K562 (cell line): ENCODE measurements at places on chromosomes 12 and 14. TPM values are rescaled to one million over a fixed set of nuclear protein-coding genes. Genes with fewer than 3 reads are reported as not detected.

Gene CRACR2A
- total RNA-seq = 12.7 and 15.1 TPM in 2 replicates

Gene CRIP2
- 1.2 and 1.7 TPM in 2 replicates for total RNA-seq

Gene NDUFA12
- 149 and 163 TPM in 2 replicates for total RNA-seq

DNA sequence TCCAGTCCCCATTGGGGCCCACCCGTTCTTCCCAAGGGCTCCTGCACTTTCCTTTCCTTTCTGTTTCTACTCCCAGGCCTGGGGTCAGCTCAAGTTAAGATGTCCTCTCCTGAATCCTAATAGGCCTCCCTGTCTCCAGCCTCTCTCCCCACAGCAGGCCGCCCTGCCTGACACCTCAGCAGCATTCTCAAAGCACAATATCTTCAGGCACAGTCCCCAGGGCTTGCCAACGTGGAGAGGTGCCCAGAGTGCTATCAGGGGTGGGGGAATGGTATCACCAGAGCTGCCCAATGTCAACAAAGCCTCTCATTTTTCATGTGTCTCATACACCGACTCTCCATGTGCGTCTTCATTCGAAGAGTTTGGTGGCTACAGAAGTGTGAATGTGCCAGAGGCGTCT lies 123.0 kb downstream of the FOXN3 start:
- no peaks in the 10 kb centered on the region for H3K36me3 ChIP-seq
- H3K27me3 ChIP-seq = no peaks in the 10 kb centered on the region; the same call in 2 of the 3 replicates
- no peaks in the 10 kb centered on the region for H3K4me1 ChIP-seq
- no peak overlapping the region for H3K27ac ChIP-seq
- DNase-seq = no peak
- H3K4me3 ChIP-seq = no peak overlapping the region

DNA sequence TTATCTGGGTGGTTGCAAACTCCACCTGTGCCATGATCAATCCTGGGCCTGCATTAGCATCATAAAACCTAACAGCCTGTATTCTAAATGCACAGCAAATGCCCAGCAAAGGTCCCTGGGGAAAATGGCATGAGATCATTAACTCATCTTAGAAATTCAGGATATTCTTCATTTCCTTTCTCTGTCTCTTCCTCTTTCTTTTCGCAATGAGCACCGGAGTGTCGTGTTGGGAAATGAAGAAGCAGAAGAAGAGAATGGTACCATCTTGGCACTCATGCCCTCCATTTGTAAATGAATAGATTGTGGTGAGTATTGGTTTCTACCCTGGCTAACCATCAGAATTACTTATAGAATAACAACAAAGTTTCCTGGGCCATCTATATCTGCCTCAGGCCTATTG lies 193.6 kb downstream of the GALC start:
- H3K4me1 ChIP-seq = no peaks in the 10 kb centered on the region
- no peak overlapping the region for H3K27ac ChIP-seq
- no peaks in the 10 kb centered on the region for H3K36me3 ChIP-seq
- DNase-seq = no peak

- DNase-seq = no peak
- H3K4me3 ChIP-seq = no peak overlapping the region
- no peak overlapping the region for H3K27ac ChIP-seq
- H3K4me1 ChIP-seq = no peaks in the 10 kb centered on the region; the same call in 1 of the 2 replicates
- no peaks in the 10 kb centered on the region for H3K36me3 ChIP-seq
- no peaks in the 10 kb centered on the region for H3K27me3 ChIP-seq
These were observed 479.0 kb downstream of the GLT1D1 start for GRCh38 chr12:129332286-129332685.

- H3K36me3 ChIP-seq = no peaks in the 10 kb centered on the region
- no peaks in the 10 kb centered on the region for H3K27me3 ChIP-seq
- H3K27ac ChIP-seq = no peak overlapping the region
- DNase-seq = no peak
These were observed 166.6 kb upstream of the RPL10L start for GRCh38 chr14:46818147-46818546.

DNA sequence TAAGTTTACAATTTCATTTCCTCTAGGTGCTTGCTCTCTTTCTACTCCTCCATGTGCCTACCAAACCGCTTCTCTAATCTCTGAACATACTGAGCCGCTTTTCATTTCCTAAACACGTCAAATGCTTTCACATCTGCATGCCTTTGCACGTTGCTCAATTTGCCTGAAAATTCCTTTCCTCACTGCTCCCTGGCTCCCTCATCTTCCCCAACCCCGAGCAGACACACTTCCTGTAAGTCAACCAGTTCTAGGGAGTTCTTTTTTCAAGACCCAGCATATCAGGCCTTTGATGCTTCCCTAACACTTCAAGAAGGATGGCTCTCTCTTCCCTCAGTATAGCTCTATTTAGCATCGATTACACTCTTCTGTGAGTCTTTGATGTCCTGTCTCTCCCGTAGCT lies 50.3 kb downstream of the LMO3 start:
- no peak overlapping the region for H3K4me3 ChIP-seq
- H3K27ac ChIP-seq = no peak overlapping the region
- DNase-seq = no peak
- H3K4me1 ChIP-seq = no peaks in the 10 kb centered on the region
- no peaks in the 10 kb centered on the region for H3K36me3 ChIP-seq
- H3K27me3 ChIP-seq = no peaks in the 10 kb centered on the region
